ENCODE measurements at places on chromosomes 7 and 10. TPM values are rescaled to one million over a fixed set of nuclear protein-coding genes. Genes with fewer than 3 reads are reported as not detected.
A peak's percentile ranks its signal among the peaks of the same experiment; 100 is the strongest.

DNA sequence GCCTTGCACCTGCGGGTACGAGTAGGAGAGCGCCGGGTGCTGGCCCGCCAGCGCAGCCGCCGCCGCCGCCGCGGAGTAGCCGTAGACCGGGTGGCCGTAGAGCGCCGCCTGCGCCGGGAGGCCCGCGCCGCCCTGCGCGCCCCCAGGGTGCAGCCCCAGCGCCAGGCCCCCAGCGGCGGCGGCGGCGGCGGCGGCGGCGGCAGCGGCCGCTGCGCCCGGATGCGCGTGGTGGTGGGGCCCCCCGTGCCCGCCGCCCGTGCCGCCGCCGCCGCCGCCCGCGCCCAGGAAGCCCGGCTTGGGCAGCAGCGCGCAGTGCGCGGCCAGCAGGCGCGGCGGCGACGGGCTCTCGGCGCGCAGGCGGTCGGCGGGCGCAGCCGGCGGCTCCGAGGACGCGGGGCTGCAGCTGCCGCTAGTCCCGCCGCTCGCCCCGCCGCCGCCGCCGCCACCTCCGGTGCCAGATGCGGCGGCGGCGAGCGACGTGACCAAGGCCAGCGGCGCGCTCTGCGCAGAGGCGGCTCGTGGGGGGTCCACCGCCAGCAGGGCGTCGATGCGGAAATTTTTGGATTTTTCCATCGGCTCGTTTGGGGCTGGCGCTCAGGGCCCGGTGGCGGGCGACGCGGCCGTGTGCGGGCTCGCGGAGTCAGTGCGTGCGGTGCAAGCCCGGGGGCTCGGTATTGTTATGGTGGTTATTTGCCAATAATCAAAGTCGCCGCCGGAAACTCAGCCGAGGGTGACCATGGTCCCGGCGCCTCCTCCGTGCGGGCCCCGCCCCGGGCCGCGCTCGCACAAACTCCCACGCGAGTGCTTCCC lies 480 bp downstream of the MNX1 start:
- H3K4me1 ChIP-seq, result peaks cover 66% of the 10 kb centered on the region
- H3K27me3 ChIP-seq, result peaks cover 6% of the 10 kb centered on the region
- H3K27ac ChIP-seq, result peak overlapping the region; percentile 61
- peak overlapping the region; percentile 75 for H3K4me3 ChIP-seq

GRCh38 chr7:30913821-30914515 lies 2.3 kb downstream of the AQP1 start:
- no peak overlapping the region for H3K4me3 ChIP-seq
- H3K27me3 ChIP-seq, result peaks cover 10% of the 10 kb centered on the region
- H3K36me3 ChIP-seq, result no peaks in the 10 kb centered on the region

DNA sequence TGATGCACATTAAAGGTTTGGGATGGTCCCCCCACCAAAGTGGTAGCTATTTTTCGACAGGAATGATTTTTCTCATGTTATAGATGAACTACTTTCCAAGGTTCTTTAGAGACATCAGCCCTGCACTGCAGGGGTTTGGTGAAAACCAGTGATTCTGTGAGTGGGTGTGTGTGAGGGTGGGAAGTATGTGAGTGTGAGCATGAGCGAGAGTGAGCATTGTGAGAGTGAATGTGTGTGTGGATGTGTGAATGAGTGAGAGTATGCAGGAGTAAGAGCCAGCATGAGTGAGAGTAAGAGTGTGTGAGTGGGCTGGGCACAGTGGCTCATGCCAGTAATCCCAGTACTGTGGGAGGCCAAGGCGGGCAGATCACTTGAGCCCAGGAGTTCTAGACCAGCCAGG lies 75.0 kb downstream of the GOLGA7B start:
- no peaks in the 10 kb centered on the region for H3K4me1 ChIP-seq
- no peak overlapping the region for H3K27ac ChIP-seq
- H3K36me3 ChIP-seq, result no peaks in the 10 kb centered on the region
- DNase-seq, result no peak
- peaks cover 3% of the 10 kb centered on the region for H3K27me3 ChIP-seq
- H3K4me3 ChIP-seq, result no peak overlapping the region

- no peak overlapping the region for H3K27ac ChIP-seq
- H3K4me3 ChIP-seq, result no peak overlapping the region
- DNase-seq, result no peak
- H3K36me3 ChIP-seq, result no peaks in the 10 kb centered on the region
Measured at GRCh38 chr7:111290982-111291381, 200.1 kb downstream of the LRRN3 start.

DNA sequence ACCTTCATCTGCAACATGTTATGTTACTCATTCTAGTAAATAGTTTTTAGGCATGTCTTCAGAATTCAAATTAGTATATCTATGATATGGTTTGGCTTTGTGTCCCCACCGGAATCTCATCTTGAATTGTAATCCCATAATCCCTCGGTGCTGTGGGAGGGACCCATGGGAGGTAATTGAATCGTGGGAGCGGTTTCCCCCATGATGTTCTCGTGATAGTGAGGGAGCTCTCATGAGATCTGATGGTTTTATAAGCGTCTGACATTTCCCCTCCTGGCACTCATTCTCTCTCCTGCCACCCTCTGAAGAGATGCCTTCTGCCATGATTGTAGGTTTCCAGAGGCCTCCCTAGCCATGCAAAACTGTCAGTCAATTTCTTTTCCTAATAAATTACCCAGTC lies 20.4 kb upstream of the GPR37 start:
- peaks cover 10% of the 10 kb centered on the region for H3K4me1 ChIP-seq
- no peak overlapping the region for H3K27ac ChIP-seq
- no peaks in the 10 kb centered on the region for H3K36me3 ChIP-seq
- no peaks in the 10 kb centered on the region for H3K27me3 ChIP-seq
- H3K4me3 ChIP-seq, result no peak overlapping the region
- DNase-seq, result no peak

DNA sequence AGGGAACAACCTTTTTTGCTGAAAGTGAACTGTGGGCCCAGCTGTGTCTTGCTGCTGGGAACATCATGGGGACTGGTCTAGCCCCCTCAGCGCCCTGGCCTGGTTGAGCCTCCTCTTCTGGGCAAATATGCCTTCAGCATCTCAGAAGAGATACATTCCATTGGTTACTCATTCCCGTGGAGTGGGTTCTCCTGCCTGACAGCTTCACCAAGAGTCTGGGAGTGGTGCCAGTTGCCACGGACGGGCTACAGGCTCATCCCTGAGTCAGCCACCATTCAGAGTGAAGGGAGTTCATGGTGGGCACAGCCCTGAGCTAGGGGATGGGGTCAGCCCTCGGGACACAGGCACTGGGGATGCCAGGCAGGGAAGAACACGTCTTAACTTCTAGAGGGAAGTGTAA lies 81.9 kb downstream of the RAMP3 start:
- H3K27me3 ChIP-seq, result peaks cover 28% of the 10 kb centered on the region
- no peaks in the 10 kb centered on the region for H3K36me3 ChIP-seq
- no peak overlapping the region for H3K4me3 ChIP-seq
- H3K27ac ChIP-seq, result no peak overlapping the region

- peaks cover 12% of the 10 kb centered on the region for H3K4me1 ChIP-seq
- no peak overlapping the region for H3K4me3 ChIP-seq
- no peaks in the 10 kb centered on the region for H3K27me3 ChIP-seq
- H3K36me3 ChIP-seq, result no peaks in the 10 kb centered on the region
- no peak for DNase-seq
Measured at GRCh38 chr7:155629171-155629570, 15.3 kb upstream of the RBM33 start.

- H3K27me3 ChIP-seq, result no peaks in the 10 kb centered on the region
- no peak overlapping the region for H3K4me3 ChIP-seq
- H3K27ac ChIP-seq, result no peak overlapping the region
- no peaks in the 10 kb centered on the region for H3K4me1 ChIP-seq
- H3K36me3 ChIP-seq, result no peaks in the 10 kb centered on the region
Measured at GRCh38 chr7:136878878-136879277, 10.4 kb downstream of the CHRM2 start.

GRCh38 chr10:110657973-110658691 lies 14.0 kb downstream of the RBM20 start:
- H3K4me3 ChIP-seq, result no peak overlapping the region
- peaks cover 4% of the 10 kb centered on the region for H3K27me3 ChIP-seq

DNA sequence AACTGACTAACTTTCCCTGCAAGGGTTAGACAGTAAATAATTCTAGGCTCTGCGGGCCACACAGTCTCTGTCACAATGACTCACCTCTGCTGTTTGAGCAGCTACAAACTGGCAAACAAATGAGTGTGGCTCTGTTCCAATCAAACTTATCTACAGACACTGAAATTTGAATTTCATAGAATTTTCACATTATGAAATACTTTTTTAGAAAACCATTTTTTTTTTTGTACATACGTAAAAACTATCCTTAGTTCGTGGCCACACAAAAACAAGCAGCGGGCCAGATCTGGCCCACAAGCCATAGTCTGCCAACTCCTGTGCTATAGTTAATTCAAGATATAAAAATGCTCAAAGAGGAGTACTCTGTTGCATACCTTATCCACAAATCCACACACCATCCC lies 32.6 kb downstream of the PIP4K2A start:
- H3K27me3 ChIP-seq, result no peaks in the 10 kb centered on the region
- H3K4me1 ChIP-seq, result peaks cover 69% of the 10 kb centered on the region
- H3K36me3 ChIP-seq, result no peaks in the 10 kb centered on the region
- H3K27ac ChIP-seq, result peak overlapping the region; percentile 76
- no peak overlapping the region for H3K4me3 ChIP-seq
- DNase-seq, result peak; percentile 85

Gene PANK1
- 46.5 TPM for total RNA-seq

Gene GPR85
- not detected for total RNA-seq

Gene AKR1D1
- 37.0 TPM for total RNA-seq

Gene TFR2
- 36.9 TPM for total RNA-seq

Gene LRRTM3
- total RNA-seq, result not detected

Gene ELOVL3
- total RNA-seq, result 0.69 TPM

Gene SFTPD
- not detected for total RNA-seq

Gene PVRIG
- not detected for total RNA-seq

Gene NRG3
- total RNA-seq, result not detected
